ENCODE measurements at places on chromosomes 7 and 10.
A peak's percentile ranks its signal among the peaks of the same experiment; 100 is the strongest.

DNA sequence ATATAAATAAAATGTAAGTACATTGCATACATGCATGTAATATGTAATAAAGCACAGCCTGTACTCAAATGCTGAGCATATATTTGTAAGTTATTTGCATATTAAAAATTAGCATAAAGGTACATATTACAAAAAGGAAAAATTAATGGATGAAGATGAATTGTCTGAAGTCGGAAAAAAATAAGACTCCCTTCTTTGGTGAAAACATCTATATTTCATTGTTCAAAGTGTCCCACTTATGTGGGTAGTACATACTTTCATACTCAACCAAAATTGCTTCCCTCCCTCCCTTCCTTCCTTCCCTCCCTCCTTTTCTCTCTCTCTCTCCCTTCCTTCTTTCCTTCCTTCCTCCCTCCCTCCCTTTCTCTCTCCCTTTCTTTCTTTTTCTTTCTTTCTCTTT, 498.1 kb downstream of the MAGI2 start:
- DNase-seq = no peak

DNA sequence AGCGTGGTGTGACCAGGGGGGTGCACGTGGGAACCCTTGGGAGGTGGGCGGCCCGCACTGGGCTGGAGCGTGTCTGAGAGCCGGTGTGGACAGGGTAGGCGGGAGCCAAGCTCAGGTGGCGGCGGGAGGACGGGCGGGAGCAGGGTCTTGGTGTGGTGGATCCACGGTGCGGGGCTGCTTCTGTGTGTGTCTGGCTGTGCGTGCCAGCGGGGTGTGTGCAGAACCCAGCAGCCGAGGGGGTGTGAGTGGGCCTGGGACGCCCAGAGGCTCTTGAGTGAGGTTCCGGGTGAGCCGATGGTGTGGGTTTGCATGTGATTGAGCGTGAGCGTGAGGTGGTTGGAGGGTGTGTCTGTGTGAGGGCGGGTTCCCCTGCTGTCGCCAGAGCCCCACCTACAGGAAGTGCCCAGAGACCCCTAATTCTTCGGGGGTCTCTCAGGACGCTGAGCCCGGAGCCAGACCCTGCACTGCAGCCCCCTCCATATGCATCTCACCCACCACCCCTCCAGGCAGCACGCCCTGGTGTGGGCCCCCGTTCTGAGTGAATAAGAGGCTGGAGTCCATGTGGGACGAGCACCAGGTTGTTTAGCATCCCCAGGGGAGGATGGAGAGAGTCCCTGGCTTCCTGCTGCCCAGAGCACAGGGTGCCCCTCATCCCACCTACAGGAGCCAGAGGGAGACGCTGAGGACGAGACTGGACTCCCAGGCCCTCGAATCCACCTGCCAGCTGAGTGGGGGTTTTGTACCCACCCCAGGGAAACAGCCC, 78.2 kb downstream of the ELFN1 start:
- no peak for DNase-seq

DNA sequence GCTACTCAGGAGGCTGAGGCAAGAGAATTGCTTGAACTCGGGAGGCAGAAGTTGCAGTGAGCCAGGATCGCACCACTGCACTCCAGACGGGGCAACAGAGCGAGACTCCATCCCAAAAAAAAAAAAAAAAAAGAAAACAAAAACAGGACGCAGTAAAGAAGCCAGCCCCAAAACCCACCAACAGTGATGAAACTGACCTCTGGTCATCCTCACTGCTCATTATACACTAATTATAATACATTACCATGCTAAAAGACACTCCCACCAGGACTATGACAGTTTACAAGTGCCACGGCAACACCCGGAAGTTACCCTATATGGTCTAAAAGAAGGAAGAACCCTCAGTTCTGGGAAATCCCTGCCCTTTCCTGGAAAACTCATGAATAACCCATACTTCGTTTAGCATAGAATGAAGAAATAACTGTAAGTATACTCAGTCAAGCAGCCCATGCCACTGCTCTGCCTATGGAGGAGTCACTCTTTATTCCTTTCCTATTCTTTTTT, 40.0 kb upstream of the EIF4H start:
- DNase-seq = no peak

DNA sequence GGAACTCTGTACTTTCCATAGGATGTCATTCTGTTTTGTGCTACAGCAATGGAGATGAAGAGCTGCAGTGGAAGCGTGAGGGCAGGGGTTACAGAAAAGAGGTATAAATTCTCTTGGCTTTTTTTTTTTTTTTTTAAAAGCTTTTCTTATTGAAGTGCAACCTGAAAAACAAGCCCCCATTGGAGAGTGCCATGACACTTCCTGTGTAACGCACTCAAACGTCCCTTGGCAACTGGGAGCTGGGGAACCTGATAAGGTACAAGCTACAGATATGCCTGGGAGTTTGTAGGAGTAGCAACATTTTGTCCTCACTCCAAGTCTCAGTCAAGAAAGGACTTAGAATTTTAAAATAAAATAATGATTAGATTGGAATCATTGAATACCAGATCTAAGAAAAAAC, 512.1 kb downstream of the RPS24 start:
- no peak for DNase-seq

DNA sequence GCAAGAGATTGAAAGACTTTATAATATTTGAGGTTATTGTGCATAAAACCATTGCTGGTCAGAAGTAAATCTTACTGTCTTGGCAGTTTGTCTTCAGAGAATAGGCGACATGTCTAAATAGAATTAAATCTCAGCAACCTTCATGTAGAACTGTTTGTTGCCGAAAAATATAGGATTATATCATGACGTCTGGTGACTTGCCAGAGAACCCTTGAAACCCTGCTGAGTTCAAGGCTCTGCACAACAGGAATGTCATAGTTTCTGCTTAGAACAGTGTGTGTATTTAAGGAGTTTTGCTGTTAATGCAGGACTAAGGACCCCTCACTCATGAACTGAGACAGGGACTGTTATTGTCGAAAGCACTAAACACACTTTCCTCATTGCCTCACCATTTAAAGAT, 206.4 kb upstream of the ETV1 start:
- no peak for DNase-seq

GRCh38 chr10:102460836-102461186, 9.5 kb upstream of the C10orf95 start:
- DNase-seq = no peak

DNA sequence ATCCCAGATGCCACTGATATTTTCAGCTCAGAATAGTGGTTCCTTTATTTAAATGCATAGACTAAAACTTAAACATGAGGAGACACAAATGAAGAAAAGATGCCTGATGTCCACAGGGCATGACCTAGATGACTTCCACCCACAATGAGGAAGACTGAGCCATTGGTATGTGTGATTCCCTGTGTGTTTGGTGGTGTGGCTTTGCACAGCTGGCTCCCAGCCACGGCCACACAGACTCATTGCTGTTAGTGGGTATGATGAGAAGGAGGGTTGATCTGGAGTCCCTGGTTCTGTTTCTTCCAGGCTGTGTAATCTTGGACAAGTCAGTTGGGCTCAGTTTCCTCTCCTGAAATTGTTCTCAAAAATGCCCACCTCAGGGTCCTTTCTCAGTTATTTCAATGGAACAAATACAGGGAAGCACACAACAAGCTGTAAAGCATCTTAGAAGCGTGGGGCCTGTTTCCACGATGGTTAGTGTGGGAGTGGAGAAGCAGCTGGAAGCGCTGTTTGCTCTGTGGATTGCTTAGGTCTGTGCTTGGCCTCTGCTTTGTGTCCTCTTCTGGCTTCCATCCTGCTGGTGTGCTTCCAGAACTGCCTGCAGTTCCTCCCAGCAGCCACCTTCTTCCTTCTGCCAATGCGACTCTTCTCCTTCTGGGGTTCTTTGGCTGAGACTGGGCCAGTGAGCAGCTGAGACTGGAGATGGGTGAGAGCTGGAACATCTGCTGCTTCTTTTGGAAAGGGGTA, 303.7 kb downstream of the BMPER start:
- DNase-seq = no peak

- DNase-seq = no peak
Measured at GRCh38 chr7:96415293-96415940, 93.5 kb upstream of the SLC25A13 start.

DNA sequence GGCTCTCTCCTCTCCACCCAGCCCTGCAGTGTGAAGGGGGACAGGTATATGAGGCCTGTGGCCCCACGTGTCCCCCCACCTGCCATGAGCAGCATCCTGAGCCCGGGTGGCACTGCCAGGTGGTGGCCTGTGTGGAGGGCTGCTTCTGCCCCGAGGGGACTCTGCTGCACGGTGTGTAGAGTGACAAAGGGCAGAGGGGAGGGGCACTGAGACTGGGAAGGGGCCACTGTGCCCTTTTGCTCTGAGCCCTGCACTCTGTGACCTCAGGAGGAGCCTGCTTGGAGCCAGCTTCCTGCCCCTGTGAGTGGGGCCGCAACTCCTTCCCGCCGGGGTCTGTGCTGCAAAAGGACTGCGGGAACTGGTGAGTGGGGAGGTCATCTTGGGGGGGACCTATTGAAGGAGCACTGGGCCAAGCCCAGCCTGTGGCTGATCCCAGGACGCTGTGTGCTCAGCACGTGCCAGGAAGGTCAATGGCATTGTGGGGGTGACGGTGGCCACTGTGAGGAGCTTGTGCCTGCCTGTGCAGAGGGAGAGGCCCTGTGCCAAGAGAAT, 15.0 kb upstream of the ZNF467 start:
- no peak for DNase-seq

- DNase-seq = no peak
Measured at GRCh38 chr7:137946011-137946410, 55.9 kb downstream of the CREB3L2 start.

- peak; percentile 42 for DNase-seq
Measured at GRCh38 chr10:101601541-101601940, 13.4 kb downstream of the DPCD start.

DNA sequence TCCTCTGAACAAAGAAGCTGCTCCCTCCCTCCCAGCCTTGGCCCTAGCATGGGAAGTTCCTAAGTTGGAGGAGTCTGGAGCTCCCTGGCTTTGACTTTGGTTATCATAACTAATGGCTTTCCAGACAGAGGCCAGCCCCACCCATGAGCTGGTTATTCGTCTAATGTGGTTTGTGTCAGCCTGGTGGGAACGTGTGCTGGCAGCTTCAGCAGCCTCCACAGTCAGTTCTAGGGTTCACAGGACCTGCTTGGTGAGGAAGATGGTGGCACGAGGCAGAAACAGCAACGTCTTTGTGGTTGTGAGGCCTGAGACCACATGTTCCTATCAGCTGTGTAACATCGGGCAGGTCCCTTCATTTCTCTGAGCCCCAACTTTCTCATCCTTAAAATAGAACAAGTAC, 103.1 kb downstream of the PAXIP1 start:
- DNase-seq = no peak

GRCh38 chr10:43353495-43354329, 17.7 kb upstream of the FXYD4 start:
- DNase-seq = no peak

GRCh38 chr10:96441322-96441885, 72.3 kb downstream of the TLL2 start:
- DNase-seq = no peak

DNA sequence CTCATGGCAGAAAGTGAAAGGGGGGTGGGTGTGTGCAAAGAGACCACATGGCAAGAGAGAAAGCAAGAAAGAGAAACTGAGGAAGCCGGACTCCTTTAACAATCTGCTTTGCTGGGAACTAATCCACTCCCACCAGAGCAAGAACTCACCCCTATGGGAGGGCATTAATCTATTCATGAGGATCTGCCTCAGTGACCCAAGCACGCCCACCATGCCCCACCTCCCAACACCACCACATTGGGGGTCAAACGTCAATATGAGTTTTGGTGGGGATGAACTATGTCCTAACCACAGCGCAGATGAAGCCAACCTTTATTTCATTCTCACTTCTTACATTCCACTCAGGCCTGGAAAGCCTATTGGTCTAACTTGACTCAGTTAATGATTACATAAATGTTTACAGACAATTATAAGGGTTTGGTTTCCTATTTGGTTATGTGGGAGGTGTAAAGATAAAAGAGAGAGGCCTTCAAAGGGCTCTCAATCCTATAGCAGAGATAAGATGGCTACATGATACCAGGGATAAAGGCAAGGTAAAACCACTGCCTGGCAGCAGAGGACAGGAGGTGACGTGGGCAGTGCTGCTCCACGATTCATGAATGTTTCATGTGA, 601.8 kb downstream of the PARD3 start:
- DNase-seq = no peak

DNA sequence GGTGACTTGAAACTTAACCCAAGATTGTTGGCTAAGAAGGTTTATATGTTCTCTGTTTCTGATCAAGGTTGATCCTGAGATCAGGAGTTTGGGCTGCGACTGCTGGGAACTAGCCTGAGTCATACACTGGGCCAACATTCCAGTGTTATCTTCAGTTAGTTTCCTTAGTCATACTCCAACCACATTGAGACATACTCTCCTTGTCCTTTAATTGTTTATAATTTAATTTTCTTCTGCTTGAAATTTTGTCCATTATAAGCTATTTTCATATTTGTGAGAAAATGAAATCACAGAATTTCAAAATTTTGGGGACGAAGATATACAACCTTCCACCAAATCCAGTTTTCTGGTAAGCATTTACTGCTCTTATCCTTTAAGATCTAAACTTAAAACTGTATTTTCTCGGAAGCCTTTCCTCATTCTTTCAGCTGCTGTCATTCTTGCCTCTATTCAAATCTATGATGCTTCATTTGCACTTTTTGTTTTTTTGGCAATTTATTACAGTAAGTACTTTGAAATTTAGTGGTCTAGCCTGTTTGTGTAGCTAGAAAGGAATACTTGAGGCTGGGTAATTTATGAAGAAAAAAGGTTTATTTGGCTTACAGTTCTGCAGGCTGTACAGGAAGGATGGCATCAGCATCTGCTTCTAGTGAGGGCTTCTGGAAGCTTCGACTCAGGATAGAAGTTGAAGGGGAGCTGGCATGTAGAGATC, 63.4 kb upstream of the POT1 start:
- DNase-seq = no peak

GRCh38 chr10:98414578-98414931, 427 bp downstream of the PYROXD2 start:
- no peak for DNase-seq

DNA sequence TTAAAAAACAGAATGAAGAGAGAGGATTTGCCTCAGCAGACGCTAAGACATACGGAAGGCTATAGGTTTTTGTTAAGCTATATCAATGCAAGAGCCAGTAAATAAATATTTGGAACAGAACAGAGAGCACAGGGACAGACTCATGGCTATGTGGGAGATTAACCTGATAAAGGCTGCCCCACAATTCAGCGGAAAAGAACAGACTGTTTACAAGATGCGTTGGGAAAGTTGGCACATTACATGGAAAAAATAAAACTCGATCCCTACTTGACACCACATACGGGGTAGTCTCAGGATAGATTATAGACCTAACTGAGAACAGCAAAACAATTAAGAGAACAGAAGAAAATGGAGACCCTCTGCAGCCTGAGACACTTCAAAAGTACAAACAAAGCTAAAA, 10.8 kb downstream of the KCNH2 start:
- no peak for DNase-seq

Measured in NCI-H1092 (cell line).